ENCODE measurements at places on chromosomes 3 and 15. TPM values are rescaled to one million over a fixed set of nuclear protein-coding genes. Genes with fewer than 3 reads are reported as not detected.
A peak's percentile ranks its signal among the peaks of the same experiment; 100 is the strongest.

The FAM162A gene
- 49.0 TPM for polyA plus RNA-seq

The LRRC2 gene
- polyA plus RNA-seq = not detected

DNA sequence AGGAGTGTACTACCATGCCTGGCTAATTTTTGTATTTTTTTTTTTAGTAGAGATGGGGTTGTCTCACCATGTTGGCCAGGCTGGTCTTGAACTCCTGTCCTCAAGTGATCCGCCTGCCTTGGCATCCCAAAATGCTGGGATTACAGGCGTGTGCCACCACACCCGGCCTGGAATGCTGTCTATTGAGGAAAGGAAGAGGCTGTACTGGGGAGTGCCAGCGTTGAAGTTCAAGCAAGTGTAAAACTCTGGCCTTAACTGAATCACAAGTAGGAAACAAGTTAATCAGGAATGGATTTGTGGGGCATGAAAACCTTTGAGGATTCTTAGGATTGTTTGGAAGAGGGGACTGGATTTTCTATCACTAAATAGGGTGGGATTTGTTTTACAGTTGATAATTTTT is 1.4 kb upstream of the SENP2 start:
- H3K36me3 ChIP-seq = no peaks in the 10 kb centered on the region
- peak overlapping the region; percentile 49 for H3K4me3 ChIP-seq
- H3K4me1 ChIP-seq = peaks cover 56% of the 10 kb centered on the region
- H3K27ac ChIP-seq = no peak overlapping the region
- peaks cover 10% of the 10 kb centered on the region for H3K27me3 ChIP-seq

DNA sequence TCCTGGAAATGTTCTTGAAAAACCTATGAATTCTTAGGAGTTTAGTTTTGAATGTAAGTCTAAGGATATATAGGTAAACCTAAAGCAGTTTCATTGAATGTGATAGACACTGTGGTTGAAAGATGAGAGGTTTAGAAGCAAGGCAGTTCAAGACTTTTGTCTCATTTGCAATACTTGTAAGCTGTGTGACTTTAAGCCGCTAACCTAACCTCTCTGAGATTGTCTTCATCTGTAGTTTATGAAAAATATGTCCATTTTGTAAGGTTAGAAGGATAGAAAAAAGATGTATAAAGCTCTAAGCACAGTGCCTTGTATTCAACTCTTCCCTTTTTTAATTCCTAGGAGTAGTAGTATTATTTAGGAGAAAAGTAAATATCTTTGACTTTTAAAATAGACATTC is 306.6 kb upstream of the ARRDC4 start:
- H3K27ac ChIP-seq = no peak overlapping the region
- H3K4me1 ChIP-seq = no peaks in the 10 kb centered on the region
- no peak for DNase-seq
- no peaks in the 10 kb centered on the region for H3K36me3 ChIP-seq
- no peak overlapping the region for H3K4me3 ChIP-seq
- H3K27me3 ChIP-seq = peaks cover 2% of the 10 kb centered on the region
